ENCODE measurements at places on chromosomes 1 and 21. TPM values are rescaled to one million over a fixed set of nuclear protein-coding genes. Genes with fewer than 3 reads are reported as not detected.
A peak's percentile ranks its signal among the peaks of the same experiment; 100 is the strongest.

The PPIAL4G gene
- not detected for total RNA-seq

The SERTAD4 gene
- total RNA-seq: 0.29 TPM

The DYNLT5 gene
- total RNA-seq: not detected

The FMO4 gene
- 0.89 TPM for total RNA-seq

The DIO1 gene
- total RNA-seq: not detected

The STYXL2 gene
- total RNA-seq: not detected

The PDC gene
- not detected for total RNA-seq

The COL6A1 gene
- total RNA-seq: 42.6 TPM

The TSPEAR gene
- not detected for total RNA-seq

The ADCY10 gene
- not detected for total RNA-seq

- DNase-seq: peak; percentile 8
Observed at GRCh38 chr21:26717146-26717739, 128.0 kb downstream of the ADAMTS1 start.

- DNase-seq: no peak
Observed at GRCh38 chr1:89538361-89538760, 13.7 kb downstream of the LRRC8B start.

DNA sequence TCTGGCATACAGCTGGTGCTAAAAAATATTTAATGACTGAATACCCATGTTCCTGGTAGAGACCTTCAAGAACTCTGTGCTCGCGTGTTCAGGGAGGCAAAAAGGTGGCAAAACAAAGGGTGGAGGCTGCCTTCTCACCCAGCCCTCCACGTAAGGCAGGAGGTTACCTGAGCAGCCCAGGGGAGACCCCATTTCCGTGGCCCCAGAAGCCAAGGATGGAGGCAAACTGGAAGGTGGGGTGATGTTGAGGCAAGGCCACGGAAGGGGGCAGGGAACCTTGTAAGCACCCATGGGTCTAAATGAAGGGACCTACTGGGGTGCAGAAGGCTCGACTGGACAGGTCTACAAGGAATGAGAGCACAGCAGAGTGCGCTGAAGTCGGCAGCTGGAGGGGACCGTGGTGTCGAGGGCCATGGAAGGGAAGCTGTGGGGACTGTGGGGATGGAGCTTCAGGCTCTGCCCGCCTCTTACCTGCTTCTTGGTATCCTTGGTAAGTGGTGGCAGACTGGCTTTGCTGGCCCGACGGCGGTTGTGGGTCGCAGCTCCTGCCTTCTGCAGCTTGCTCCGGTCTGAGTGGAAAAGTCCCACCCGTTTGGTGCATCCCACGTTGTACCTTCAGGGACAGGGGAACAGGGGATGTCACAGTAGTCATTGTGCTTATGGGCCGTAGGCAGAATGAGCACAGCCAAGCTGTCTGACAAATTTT, 8.9 kb upstream of the A3GALT2 start:
- DNase-seq: no peak

GRCh38 chr1:98763488-98764150, 102.1 kb downstream of the SNX7 start:
- no peak for DNase-seq

DNA sequence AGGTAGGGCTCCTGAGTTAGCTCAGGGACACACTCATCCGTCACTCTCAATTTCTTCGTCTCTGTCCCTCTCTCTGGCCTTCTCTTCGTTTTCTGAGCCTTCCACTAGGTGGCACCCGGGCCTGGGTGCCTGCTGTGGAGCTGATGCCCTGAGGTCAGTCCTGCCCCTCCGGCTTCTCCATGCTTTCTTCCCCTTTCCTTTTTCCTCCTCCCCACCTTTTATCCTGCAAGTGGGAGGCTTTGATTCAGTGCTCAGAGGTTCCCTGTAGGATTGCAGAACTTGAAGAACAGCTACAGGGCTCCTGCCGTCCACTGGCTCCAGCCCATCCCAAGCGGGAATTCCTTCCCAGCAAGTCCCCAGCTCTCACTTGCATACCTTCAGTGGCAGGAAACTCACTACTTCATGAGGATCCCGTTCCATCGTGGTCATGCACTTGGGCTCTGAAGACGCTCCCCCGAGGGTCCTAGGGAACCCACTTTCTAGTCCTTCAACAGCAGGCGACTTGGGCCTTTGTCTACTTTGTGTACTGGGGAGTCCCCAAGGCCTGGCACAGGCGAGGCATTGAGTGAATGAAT, 45.6 kb downstream of the SRRM1 start:
- peak; percentile 63 for DNase-seq

- no peak for DNase-seq
Observed at GRCh38 chr21:41965461-41966013, 11.7 kb upstream of the C2CD2 start.

- DNase-seq: no peak
Observed at GRCh38 chr1:41576206-41576605, 91.7 kb upstream of the EDN2 start.

GRCh38 chr1:208544053-208544452, 299.9 kb upstream of the PLXNA2 start:
- DNase-seq: no peak

DNA sequence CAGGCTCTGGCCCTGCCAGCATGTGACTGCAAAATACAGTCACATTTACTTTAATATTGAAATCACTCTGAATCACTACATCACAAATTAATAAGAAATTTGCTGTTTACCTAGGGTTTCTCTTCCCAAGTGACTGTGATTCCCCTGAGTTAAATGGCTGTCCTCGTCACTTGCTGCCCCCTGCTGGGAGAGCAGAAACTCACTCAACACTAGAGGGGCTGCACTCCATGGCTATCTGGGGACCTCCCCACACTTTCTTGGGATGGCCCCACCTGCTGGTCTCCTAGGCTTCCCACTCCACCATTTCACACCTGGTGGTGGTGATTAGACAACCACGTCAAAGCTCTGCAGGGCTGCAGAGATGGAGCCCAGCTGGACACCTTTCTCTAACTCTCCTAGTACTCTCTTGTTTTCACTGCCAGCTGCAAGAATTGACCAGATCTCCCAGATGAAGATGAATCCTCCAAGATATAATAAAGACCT, 63.4 kb downstream of the CD2 start:
- DNase-seq: peak; percentile 32

- DNase-seq: no peak
Observed at GRCh38 chr21:31558189-31558961, 101.1 kb upstream of the SOD1 start.

DNA sequence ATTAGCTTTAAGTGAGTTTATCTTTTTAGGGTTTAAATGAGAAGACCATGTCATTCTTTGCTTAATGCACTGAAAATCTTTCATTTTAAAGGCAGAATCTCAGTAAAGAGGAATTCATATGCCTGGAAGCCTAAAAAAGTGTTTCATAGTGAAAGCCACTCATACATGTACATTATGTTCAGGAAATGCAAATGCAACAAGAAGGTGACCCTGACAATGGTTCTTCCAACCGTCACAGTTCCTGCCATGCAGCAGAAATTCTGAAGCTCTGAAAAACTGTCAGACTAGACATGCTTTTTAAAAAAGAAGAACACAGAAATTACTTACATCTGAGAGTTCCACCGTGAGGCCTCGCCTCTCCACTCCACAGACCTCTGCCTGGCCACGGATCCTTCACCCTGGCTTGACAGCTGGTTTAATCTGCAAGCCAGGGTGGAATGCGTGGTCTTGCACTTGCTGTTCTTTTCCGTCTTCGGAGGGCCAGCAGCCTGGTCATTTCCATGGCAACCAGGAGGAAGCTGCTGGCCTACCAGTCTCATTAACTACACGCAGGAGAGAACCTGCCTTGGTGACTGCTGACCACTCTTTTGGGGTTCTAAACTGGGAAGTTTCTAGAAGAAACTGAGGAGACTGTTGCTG, 41.8 kb upstream of the PAXBP1 start:
- DNase-seq: no peak

DNA sequence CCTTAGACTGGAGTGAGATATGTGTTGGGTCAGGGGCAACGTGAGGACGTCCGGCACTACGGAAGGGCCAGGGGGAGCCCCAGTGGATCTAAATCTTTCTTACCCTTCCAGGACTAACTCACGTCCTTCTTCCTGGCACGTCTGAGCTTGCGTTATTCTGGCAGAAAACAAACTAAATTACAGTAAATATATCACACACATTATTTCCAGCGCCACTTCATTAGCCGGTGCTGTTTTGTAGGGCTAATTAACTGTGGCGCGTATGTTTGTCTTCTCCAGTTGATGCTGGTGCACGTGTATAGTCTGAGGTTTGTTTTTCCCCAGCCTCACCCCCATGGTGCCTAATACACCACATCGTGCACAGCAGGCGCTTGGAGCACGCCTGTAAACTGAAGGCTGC, 59.2 kb downstream of the TLR5 start:
- DNase-seq: no peak

GRCh38 chr1:239854922-239855321, 236.8 kb upstream of the FMN2 start:
- DNase-seq: no peak

GRCh38 chr1:225944951-225945350, 3.9 kb upstream of the LEFTY2 start:
- no peak for DNase-seq

GRCh38 chr1:230518511-230518910, 92.4 kb upstream of the PGBD5 start:
- DNase-seq: no peak

- DNase-seq: no peak
Observed at GRCh38 chr1:113106910-113107309, 33.9 kb downstream of the LRIG2 start.

DNA sequence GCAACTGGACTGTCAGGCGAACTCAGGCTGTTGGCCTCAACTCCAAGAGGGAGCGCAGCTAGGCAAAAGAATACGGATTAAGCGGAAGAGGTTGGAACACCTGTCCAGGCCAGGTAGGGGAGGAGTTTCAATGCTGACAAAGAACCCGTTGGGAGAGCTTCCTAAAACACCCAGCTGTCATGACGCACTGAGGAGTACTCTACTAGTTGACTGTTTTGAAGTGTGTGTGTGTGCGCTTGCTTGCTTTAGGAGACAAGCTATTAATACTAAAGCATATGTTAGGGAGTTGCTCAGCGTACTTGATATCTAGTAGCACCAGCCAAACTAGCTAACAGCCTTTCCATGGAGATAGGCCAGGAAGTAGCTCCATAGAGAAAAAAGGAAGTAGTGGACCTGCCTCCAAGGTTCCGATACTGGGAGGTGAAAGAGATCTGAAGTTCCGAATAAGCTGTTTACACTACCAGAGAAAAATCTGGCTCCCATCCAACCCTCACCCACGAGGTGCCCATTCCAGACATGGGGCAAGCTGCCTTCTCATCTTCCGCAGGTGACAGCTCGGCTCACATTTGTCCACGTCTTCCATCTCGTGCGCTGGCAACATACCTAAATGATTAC, 974 bp upstream of the FNBP1L start:
- DNase-seq: no peak

DNA sequence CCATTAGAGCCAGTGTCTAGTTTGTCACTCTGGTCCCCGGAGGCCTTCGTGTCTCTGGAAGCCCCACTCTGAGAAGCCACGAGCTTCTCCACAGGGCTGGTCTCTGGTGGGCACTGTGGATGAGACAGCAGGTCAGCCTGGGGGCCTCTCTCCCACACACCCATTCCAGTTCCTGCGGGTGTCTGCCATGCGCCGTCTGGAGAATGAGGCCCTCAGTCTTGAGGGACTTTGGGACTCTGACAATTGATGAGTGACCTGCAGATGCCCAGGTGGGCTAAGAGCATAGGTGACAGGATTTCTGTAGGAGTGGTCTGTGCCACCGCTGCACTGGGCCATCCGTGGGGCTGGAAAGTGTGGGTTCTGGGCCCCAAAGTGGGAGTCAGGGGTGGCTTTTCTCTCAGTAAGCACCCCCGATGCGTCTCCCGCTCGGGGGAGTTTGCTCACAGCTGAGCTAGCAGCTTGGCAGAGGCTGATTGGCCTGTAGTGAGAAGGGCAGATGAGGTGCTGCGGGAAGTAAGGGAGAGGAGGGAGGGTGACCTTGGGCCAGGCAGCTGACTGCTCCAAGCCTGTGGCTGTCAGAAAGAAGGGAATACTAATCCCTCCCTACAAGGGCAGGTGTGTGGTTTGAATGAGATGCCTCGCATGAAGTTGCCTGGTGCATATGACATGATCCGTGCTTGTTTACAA, 26.4 kb downstream of the LHX4 start:
- no peak for DNase-seq

- DNase-seq: peak; percentile 56
Observed at GRCh38 chr1:236759252-236759859, 35.7 kb upstream of the MTR start.

- DNase-seq: no peak
Observed at GRCh38 chr21:31338908-31339368, 5.1 kb downstream of the TIAM1 start.

- peak; percentile 42 for DNase-seq
Observed at GRCh38 chr1:107529511-107530149, 388.8 kb downstream of the NTNG1 start.
